ENCODE measurements at places on chromosomes 12 and 14.

DNA sequence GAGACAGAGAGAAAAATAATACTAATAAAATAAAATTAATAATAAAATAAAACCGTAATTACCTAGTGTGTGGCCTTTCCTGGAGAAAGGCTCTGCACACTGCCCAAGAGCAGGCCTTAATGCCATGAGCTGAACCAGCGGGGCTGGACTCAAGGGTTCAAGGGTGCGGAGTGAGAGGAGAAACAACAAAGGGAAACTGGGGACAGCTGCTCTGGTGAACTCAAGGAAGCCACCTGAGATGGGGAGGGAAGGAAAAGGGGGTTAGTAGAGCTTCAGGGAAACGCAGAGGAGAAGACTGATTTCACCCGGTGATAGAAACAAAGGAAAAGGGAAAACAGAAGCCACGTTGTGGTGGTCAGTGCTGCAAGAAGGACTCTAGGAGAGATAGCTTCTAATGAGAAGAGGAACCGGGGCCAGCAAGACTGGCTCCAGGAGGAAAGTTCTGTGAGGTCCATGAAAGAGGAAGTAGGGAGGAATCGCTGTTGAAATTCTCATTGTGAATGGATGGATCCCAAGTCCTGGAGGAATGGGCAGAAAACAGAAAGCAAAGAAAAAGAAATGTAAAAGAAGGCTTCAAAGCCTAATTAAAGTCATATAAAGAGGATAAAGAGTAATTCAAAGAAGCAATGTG lies 48.3 kb upstream of the BCL2L14 start:
- H3K4me1 ChIP-seq = peaks cover 29% of the 10 kb centered on the region
- no peak overlapping the region for H3K4me3 ChIP-seq
- peaks cover 5% of the 10 kb centered on the region for H3K36me3 ChIP-seq
- H3K27me3 ChIP-seq = no peaks in the 10 kb centered on the region
- H3K27ac ChIP-seq = peak overlapping the region; percentile 56

GRCh38 chr14:81193924-81194633 lies 26.7 kb downstream of the GTF2A1 start:
- H3K27me3 ChIP-seq = no peaks in the 10 kb centered on the region
- H3K36me3 ChIP-seq = peaks cover 31% of the 10 kb centered on the region
- H3K4me3 ChIP-seq = no peak overlapping the region
- no peak overlapping the region for H3K27ac ChIP-seq
- no peak for DNase-seq
- H3K4me1 ChIP-seq = peaks cover 8% of the 10 kb centered on the region

GRCh38 chr12:24561882-24562770 lies 386.8 kb downstream of the BCAT1 start:
- no peaks in the 10 kb centered on the region for H3K36me3 ChIP-seq
- peaks cover 14% of the 10 kb centered on the region for H3K4me1 ChIP-seq
- H3K27ac ChIP-seq = peak overlapping the region; percentile 52
- H3K27me3 ChIP-seq = peaks cover 11% of the 10 kb centered on the region
- H3K4me3 ChIP-seq = peak overlapping the region; percentile 95

DNA sequence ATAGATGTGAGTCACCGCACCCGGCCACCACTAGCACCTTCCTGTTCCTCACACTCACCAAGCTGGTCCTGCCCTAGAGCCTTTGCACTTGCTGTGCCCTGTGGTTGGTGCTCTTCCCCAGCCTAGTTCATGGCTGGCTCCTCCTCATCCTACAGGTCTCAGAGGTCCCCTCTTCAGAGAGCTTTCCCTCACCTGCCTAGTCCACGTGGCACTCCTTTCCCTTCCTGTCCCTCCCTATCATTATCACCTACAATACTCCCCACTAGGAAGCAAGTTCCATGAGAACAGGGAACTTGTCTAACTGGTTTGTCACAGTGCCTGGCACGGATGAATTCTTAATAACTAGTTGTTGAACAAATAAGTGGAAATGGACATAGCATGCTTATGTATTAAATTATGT lies 24.0 kb upstream of the TMED10 start:
- H3K4me3 ChIP-seq = no peak overlapping the region
- no peak overlapping the region for H3K27ac ChIP-seq
- peaks cover 7% of the 10 kb centered on the region for H3K4me1 ChIP-seq

DNA sequence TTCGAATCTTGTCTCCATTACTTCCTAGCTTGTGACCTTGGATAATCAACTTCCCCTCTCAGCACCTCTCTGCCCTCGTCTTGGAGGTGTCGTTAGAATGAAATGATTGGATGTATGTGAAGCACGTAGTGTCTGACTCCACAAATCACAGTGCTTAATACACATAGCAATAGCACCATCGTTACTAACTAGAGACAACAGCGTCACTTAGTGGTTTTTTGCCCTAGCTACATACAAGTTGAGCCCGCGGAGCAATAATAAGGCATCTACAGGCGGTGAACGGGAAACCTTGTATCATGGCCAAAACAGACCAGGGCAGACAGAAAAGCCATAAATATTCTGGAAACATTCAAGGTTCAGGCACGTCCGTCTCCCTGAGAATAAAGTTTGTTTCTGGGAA lies 154.9 kb downstream of the ASCL4 start:
- H3K4me1 ChIP-seq = peaks cover 3% of the 10 kb centered on the region
- no peak overlapping the region for H3K4me3 ChIP-seq

- H3K36me3 ChIP-seq = no peaks in the 10 kb centered on the region
- no peak overlapping the region for H3K27ac ChIP-seq
- no peak overlapping the region for H3K4me3 ChIP-seq
- H3K27me3 ChIP-seq = peaks cover 4% of the 10 kb centered on the region
- no peak for DNase-seq
Measured at GRCh38 chr14:95786566-95786965, 72.6 kb upstream of the TCL1A start.

GRCh38 chr14:36317650-36318049 lies 2.8 kb downstream of the MBIP start:
- no peaks in the 10 kb centered on the region for H3K27me3 ChIP-seq
- no peak overlapping the region for H3K4me3 ChIP-seq
- H3K36me3 ChIP-seq = peaks cover 6% of the 10 kb centered on the region
- no peak overlapping the region for H3K27ac ChIP-seq
- H3K4me1 ChIP-seq = peaks cover 11% of the 10 kb centered on the region

DNA sequence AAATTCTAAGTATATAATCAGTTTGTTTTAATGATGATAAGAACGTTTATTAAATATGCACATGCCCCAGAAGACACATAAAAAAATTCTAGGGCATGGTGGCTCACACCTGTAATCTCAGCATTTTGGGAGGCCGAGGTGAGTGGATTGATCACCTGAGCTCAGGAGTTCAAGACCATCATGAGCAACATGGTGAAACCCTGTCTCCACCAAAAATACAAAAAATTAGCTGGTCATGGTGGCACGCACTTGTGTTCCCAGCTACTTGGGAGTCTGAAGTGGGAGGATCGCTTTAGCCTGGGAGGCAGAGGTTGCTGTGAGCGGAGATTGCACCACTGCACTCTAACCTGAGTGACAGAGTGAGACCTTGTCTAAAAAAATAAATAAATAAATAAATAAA lies 4.0 kb downstream of the CD69 start:
- DNase-seq = no peak
- peaks cover 17% of the 10 kb centered on the region for H3K36me3 ChIP-seq
- H3K4me3 ChIP-seq = peak overlapping the region; percentile 24
- H3K4me1 ChIP-seq = peaks cover 39% of the 10 kb centered on the region
- H3K27ac ChIP-seq = peak overlapping the region; percentile 99
- H3K27me3 ChIP-seq = no peaks in the 10 kb centered on the region

DNA sequence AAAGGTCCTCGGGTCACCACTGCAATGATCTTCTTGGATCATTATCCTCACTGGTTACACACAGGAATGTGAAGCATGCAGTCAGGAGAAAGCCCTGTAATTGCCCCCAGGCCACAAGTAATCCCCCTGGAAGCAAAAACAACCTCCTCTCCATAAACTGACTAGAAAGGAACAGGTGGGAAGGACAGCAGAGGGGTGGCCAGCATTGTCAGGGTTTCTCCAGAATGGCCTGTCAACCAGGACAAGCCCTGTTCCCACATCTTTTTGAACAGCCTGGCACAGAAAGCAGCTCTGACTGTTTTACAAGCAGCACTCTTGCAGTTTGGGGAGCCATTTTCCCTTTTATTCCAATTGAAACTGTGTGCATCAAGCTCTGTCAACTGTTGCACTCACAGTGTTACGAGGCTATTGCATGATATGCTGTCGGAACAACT lies 36.1 kb downstream of the TMCC3 start:
- H3K36me3 ChIP-seq = peaks cover 4% of the 10 kb centered on the region
- H3K4me1 ChIP-seq = peaks cover 7% of the 10 kb centered on the region
- no peak for DNase-seq
- no peak overlapping the region for H3K4me3 ChIP-seq
- H3K27ac ChIP-seq = no peak overlapping the region

- DNase-seq = no peak
- H3K36me3 ChIP-seq = peaks cover 14% of the 10 kb centered on the region
- H3K4me1 ChIP-seq = peaks cover 39% of the 10 kb centered on the region
- H3K4me3 ChIP-seq = no peak overlapping the region
Measured at GRCh38 chr14:35297706-35298105, 5.5 kb downstream of the PSMA6 start.

DNA sequence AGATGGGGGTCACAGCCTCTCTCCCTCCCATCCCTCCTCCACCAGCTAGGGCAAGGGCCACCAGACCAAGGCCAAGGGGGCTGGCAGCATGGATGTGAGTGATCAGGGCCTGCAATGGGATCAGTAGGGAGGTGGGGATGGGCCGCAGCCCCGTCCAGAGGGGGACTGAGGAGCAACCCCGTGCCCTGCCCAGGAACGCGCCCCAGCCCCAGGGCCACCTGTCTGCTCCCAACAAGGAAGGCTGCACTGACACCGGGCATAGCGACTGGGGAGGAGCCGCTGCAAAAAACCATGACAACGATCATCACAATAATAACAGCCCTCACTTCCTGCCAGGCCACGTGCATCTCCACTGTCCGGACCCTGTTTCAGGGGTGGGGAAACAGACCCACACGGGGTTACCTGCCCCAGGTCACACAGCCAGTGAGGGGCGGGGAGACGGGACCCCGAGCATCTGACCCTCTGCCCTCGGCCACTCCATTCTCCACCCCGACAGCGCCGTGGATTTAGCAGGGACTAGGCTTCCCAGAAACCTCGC lies 24.3 kb downstream of the NCOR2 start:
- peak overlapping the region; percentile 92 for H3K27ac ChIP-seq
- H3K4me3 ChIP-seq = peak overlapping the region; percentile 43
- H3K27me3 ChIP-seq = no peaks in the 10 kb centered on the region
- H3K36me3 ChIP-seq = peaks cover 2% of the 10 kb centered on the region

- H3K27me3 ChIP-seq = no peaks in the 10 kb centered on the region
- peaks cover 5% of the 10 kb centered on the region for H3K36me3 ChIP-seq
- no peak overlapping the region for H3K4me3 ChIP-seq
- no peak for DNase-seq
Measured at GRCh38 chr12:50182461-50182860, 15.3 kb upstream of the CERS5 start.

- H3K4me3 ChIP-seq = no peak overlapping the region
- no peaks in the 10 kb centered on the region for H3K36me3 ChIP-seq
- no peak overlapping the region for H3K27ac ChIP-seq
- H3K27me3 ChIP-seq = peaks cover 14% of the 10 kb centered on the region
- no peak for DNase-seq
Measured at GRCh38 chr14:81275305-81276072, 54.7 kb upstream of the GTF2A1 start.

DNA sequence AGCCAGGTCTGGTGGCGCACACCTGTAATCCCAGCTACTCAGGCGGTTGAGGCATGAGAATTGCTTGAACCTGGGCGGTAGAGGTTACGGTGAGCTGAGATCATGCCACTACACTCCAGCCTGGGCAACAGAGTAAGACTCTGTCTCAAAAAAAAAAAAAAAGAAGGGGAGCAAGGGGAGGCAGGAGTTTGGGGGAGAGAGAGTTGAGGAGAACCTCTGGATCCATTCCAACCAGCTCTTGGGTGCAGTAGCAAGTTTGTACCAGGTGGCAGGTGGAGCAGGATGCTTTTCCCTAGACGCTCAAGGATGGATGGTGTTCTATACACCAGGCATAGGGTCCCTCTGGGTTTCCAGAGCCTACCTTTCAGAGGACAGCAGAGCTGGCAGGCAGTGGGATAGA lies 1.9 kb downstream of the NFE2 start:
- H3K4me1 ChIP-seq = peaks cover 20% of the 10 kb centered on the region
- DNase-seq = no peak
- H3K36me3 ChIP-seq = no peaks in the 10 kb centered on the region
- no peak overlapping the region for H3K27ac ChIP-seq
- H3K4me3 ChIP-seq = no peak overlapping the region
- H3K27me3 ChIP-seq = peaks cover 28% of the 10 kb centered on the region

DNA sequence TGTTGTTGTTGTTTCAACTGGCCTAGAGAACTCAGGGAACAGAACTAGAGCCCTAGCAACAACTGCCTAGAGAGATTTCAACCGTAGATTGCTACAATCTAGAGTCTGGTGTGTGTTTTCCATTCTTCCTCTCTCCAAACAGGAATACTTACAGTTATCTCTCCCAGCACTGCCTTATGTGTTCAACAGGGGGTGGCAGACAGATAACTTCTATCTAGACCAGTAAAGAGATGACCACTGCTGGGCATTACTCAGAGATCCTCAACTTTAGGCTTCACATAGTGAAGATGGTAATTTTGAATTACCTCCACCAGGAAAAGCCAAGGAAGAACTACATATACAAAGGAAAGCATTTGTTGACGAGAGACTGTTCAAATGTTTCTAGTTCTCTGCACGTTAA lies 4.8 kb downstream of the TXNDC16 start:
- H3K36me3 ChIP-seq = peaks cover 2% of the 10 kb centered on the region
- H3K27ac ChIP-seq = no peak overlapping the region
- H3K4me1 ChIP-seq = peaks cover 22% of the 10 kb centered on the region
- no peaks in the 10 kb centered on the region for H3K27me3 ChIP-seq
- DNase-seq = no peak

Measured in memory B cell (primary cell).